ENCODE measurements at places on chromosomes 7 and 10.

DNA sequence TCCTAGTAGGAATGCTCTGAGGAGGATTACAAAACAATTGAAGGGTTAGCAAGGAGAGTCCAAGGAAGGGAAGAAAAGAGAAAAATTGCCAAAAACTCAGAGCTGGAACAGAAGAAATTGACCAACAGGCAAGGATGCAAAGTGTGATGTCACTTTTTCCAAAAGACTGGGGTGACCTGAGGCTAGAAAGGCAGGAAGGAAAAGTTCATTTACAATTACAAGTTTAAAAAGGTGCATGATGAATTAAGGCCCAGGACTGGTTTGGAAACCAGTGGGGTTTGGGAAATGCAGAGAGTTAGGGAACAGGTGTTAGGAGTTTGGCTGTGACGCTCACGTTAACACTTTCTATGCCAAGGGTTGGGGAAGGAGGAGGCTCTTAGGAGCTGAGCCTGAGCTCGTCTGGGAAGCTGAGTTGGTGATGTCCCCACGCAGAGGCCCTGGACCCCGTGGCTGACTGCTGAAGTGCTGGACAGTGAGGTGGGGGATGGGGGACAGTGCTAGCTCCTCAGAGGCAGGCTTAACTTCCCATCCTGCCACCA, 92.6 kb upstream of the PODXL start:
- DNase-seq, result no peak

- no peak for DNase-seq
Observed at GRCh38 chr7:139200382-139200781, 30.7 kb upstream of the UBN2 start.

DNA sequence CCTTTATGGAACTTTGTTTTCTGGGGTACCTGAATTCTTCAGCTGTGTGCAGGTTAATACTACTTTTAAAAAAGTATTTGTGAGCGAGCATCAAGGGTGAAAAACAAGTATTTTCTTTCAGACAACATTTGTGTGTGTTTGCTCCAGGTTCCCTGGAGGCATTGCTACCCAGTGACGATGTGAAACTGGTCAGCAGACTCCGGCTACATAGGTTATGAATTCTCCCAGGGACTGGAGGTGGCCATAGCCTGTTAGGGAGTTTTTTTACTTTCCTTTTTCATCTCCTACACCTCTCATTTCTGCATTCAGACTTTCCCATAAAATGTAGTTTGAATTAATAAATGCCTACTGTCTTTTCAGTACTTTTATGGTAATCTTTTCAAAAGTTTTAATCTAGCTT, 7.6 kb downstream of the AKR1D1 start:
- no peak for DNase-seq

- peak; percentile 64 for DNase-seq
Observed at GRCh38 chr10:69318867-69319727, 40.8 kb downstream of the HK1 start.

DNA sequence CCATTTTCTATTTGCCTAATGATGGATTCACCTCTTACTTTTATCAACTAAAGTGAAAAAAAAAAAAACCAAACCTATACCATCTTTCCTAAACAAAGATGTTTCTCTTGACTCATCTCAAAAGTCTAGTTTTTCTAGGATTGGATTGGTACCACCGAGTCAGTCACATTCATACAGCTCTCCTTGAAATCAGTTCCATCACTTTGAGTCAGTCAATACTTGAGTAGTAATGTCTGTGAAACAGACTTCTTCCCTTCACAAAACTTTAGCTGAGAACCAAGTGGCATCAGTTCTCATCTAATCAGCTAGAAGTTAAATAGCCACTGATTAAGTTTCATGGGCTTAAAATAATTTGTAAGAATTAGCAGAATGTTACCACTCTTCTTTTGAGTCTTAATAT, 13.3 kb downstream of the CDK6 start:
- no peak for DNase-seq

DNA sequence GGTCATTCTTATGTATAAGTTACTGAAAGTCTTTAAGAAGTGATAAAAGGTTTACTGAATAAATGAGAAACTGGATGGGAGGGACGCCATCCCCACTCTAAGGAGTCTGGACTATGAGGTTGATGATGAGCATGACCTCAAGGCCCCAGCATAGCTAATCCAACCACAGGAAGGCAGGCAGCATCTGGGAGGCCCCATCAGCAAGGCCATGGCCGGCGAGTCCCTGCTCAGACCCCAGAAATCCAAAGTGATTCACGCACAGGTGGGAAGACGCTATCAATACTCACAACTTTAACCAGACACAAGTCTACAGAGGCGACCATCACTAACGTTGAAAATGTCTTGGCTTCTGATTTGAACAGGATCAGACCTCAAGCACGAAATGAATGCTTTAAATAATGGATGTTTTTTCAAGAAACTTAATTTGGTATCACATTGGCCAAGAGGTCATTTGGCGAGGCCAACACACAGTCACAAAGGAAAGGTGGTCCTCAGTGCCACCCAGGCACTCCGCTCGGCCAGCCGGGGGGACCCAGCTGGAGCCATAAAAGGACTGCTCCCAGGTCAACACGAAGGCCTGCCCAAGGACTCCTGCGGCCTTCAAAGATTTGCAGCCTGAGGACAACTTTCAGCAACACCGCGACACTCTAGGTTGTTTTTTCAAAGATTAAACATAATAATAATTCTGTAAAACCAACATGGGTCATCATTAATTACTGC, 228.5 kb downstream of the PTPRN2 start:
- DNase-seq, result no peak

DNA sequence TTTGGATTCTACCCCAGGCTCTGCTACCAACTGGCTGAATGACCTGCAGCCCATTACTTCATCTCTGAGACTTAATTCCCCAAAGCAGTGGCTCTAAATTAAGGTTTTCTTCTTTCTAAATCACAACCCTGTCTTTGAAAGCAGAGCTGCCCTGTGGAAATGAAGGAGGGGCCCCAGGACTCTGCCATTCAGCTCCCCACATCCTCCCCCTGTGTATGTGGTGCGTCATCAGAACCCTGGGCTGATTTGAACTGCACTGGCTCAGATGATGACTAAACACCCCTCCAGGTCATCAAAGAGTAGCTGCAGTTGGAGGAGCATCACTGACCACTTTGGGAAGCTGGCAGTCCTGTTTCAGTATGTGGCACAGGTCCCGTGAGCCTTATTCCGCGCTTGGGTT, 46.6 kb downstream of the BPGM start:
- no peak for DNase-seq

- no peak for DNase-seq
Observed at GRCh38 chr10:86755454-86755739, 1.0 kb upstream of the BMPR1A start.

DNA sequence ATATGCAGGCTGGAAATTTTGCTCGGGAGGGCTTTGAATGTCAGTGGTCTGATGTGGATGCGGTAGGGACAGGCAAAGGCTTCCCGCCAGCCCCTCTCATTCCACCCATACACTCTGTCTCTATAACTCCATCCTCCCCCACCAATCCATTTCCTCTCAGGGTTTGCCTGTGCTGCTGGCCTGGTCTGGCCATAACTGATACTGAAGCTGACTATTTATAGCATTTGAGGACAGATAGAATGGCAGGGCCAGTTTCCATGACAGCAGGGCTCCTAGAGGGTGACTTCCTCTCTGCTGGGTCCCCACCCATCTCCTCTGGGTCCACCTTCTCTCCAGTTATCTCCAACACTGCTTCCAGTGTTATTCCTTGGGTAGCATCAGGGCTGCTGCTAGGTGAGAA, 6.6 kb upstream of the PDLIM1 start:
- no peak for DNase-seq

GRCh38 chr7:93054975-93055374, 62.8 kb downstream of the SAMD9 start:
- no peak for DNase-seq

DNA sequence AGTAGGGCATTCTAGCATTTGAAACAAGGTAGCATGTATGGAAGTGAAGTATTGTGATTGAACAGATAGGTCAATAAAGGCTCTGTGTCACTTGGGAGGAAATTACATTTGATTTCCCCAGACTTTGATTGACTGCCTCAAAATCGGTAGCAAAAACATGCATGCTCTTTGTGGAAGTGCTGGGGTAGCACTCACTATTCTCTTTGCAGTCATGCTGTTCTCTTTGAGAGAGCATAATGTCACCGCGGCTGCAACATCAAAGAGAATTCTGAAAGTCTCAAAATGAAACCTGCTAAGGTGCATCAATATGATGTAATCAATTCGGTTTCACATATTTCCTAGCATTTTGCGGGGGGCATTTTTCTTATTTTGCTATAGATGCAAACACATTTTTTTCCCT, 64.2 kb downstream of the ARMC3 start:
- peak; percentile 60 for DNase-seq

- no peak for DNase-seq
Observed at GRCh38 chr7:38102507-38102906, 75.5 kb upstream of the STARD3NL start.

DNA sequence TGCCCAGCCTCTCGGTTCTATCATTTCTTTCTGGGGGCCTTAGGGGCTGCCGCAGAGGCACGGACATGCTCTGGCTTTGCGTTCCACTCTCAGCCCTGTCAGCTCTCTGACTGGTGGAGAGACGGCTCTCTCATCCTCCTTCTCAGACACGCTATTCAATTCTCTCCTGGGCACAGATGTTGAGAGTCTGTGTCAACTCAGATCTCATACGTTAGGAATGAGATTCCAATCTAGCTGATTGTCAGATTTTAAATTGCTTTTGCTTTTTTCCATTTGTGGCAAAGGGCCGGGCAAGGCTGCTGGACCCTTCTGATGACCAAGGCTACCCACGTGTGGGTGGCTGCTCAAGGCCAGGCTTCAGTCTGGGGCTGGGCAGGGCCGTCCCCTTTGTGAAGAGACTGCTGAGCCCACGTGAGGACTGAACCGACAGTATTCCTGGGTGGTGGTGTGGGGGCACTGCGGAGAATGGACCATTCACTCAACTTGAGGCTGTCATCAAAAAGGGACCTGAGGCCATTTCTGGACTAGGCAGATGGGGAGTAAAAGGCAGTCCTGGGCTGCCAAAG, 71.5 kb downstream of the CLEC2L start:
- no peak for DNase-seq

DNA sequence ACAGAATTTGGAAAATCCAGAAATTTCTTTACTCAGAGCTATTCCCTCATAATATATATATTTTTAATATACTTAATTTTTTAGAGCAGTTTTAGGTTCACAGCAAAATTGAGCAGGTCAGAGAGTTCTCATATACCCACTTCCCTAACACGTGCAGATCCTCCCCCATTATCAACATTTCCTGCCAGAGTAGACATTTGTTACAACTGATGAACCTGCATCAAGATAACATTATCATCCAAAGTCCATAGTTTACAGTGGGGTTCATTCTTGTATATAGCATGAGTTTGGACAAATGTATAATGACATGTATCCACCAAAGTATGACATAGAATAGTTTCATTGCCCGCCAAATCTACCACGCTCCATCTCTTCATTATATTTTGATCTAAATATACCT, 170.0 kb downstream of the PTEN start:
- no peak for DNase-seq

DNA sequence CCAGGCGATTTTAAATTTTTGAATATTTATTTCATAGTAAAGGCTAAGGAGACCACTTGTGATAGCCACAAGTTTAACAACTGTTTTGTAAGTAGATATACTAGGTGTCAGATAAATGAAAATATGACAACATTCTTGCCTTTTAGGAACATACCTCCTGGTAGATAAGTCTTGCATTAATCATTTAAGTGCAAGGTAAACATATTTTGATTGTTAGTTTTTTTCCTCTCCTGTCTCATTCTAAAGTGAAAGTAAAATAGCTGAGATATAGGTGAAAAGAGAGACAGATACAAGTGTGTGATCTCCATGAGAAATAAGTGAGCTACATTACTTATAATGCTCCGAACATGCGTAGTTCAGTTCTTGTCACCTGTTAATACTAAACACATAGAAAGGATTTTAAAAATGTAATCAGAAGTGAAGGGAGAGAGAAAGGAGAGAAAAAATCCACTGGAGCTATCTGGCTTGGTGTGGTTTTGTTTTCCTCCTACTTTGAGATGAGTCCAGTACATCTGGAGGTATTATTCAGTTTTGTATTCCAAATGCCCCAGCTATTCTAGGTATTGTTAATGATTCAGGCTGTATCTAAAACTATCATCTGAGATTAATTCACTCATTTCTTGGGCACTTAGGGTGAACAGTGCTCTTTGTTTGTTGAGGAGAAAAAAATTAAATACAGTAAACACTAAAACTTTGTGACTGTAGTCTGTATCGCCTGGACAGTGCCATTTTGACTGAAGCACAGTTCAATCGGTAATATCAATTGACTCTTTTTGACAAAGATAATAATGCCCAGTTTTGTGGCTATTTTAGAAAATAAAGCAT, 21.2 kb downstream of the GLCCI1 start:
- no peak for DNase-seq

- DNase-seq, result no peak
Observed at GRCh38 chr7:7702826-7703225, 15.6 kb downstream of the RPA3 start.

- DNase-seq, result no peak
Observed at GRCh38 chr7:27235387-27236311, 7.0 kb upstream of the EVX1 start.

DNA sequence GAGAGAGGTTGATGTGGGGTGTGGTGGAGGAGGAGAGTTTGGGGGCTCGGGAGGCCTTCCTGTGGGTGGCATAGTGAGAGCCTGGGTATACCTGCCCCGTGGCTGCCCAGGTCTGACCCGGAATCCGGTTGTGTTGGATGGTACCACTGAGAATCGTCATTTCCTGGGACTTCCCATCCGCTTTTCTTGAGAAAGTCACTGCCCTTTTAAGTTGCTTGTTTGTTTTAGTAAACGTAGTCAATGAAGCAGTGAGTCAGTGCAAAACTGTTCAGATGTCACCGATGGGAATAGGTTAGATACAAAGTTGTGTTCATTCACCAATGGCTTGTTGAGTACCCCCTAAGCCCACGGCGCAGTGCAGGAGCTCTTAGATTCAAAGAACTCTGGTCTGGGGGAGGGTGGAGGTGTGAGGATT, 285.8 kb downstream of the CAMK1D start:
- no peak for DNase-seq

GRCh38 chr10:16964576-16965343, 147.5 kb upstream of the RSU1 start:
- DNase-seq, result no peak

DNA sequence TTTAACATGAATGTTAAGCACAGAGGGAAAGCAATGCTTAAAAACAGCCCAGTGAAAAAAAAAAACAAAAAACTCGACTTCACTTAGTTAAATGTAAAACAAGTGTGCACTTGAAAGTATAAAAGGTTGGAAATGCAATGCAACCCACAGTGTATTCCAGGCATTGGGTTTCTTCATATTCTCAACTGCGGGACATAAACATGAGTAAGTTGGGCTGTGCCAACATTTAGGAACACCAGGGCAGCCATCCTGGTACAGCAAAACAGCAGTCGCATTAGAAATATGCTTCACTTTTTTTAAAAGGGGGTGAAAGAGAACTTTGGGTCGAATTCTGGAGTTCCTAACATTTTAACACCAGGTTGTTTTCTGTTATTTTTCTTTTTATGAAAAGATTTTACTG, 937 bp downstream of the STEAP1 start:
- no peak for DNase-seq

GRCh38 chr7:143243111-143243510, 20.1 kb upstream of the GSTK1 start:
- DNase-seq, result no peak

GRCh38 chr10:85003083-85003482, 674.7 kb downstream of the CCSER2 start:
- no peak for DNase-seq
